ENCODE measurements at places on chromosomes 2 and 18. TPM values are rescaled to one million over a fixed set of nuclear protein-coding genes. Genes with fewer than 3 reads are reported as not detected.

DNA sequence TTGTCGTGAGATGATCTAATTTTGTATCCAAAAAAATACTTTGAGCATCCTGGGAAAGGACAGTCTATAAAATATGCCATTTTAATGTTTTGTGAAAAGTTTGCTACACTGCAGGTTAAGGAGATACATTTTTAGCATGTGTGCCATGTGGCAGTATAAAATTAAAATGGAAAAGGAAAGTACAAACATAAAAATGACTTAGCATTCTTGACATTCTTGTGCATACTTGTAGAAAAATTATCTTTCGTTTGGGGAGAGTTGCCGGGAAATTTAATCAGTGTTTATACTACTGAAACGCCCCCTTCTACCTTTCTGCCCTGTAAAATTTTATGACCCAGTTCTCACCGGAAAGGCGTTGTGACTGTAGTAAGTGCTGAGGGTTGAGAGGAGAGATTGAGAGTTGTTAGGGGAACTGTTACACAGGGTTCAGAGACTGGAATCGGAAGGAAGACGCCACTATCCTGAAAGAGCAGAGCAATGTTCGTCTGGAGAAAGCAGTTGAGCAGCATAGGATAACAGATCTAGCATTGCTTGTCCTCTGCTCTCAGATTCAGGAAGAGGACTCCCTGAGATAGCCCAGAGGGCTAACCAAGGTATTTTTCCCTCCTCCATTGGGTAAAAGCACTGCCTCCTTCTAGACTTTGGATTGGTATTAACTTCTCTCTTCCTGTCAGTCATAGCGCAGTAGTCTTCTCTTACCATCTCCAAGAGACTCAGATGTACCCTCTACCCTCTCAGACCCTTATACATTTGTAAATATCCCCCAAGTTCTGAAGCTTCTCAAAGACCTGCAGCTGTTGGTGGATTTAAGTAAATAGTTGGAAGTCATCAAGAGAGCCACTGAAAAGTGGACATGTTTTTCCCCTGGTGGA is 2.7 kb downstream of the CDH20 start:
- no peak for DNase-seq
- peaks cover 49% of the 10 kb centered on the region for H3K27me3 ChIP-seq
- H3K27ac ChIP-seq = no peak overlapping the region

DNA sequence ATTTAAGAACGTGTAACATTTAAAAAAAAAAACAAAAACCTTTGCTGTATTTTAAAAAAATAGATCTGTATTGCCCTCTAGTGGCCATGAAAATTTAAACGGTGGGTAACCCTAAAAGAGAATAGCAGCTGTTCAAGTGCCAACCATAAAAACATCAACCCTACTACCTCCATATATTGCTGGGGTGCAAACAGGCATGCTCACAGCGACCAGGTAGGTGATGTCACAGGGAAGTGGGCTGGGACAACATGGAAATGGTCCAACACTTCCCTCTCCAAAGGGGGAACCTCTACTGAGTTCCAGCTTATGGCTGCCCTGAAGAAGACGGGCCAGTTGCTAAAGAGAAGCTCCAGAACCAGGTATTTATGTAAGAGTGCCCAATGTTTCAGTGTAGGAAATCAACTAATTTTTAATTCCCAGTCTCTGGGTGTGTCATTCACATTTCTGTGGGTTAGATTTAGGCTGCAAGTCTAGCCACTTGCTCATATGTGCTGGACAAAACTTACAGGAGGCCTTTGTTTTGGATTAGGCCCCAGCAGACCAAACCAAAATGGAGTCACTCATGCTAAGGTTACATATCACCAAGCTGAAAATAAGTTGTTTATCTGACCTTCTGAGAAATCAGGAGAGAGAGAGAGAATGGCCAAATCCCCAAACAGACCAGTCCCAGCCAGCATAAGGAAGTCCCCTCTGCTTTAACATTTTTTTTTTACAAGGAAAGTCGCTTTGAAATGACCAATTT is 54.5 kb downstream of the SKA1 start:
- H3K36me3 ChIP-seq = no peaks in the 10 kb centered on the region
- peak; percentile 15 for DNase-seq
- peaks cover 4% of the 10 kb centered on the region for H3K27me3 ChIP-seq
- H3K4me1 ChIP-seq = no peaks in the 10 kb centered on the region
- no peak overlapping the region for H3K27ac ChIP-seq
- H3K4me3 ChIP-seq = no peak overlapping the region

GRCh38 chr2:105396254-105397024 is 2.4 kb downstream of the FHL2 start:
- peaks cover 10% of the 10 kb centered on the region for H3K4me1 ChIP-seq
- no peak overlapping the region for H3K27ac ChIP-seq
- H3K27me3 ChIP-seq = peaks cover 48% of the 10 kb centered on the region

Gene PCARE
- 0.23 TPM for total RNA-seq

Gene CCDC74A
- 2.7 TPM for total RNA-seq

Gene THSD7B
- 0.44 TPM for total RNA-seq

- H3K27me3 ChIP-seq = no peaks in the 10 kb centered on the region
- DNase-seq = no peak
- no peak overlapping the region for H3K4me3 ChIP-seq
- H3K27ac ChIP-seq = no peak overlapping the region
- H3K4me1 ChIP-seq = no peaks in the 10 kb centered on the region
- H3K36me3 ChIP-seq = no peaks in the 10 kb centered on the region
Measured at GRCh38 chr18:47036927-47037578, 1.6 kb upstream of the ELOA2 start.

GRCh38 chr2:230681171-230681545 is 31.5 kb upstream of the CAB39 start:
- no peaks in the 10 kb centered on the region for H3K4me1 ChIP-seq
- DNase-seq = no peak
- H3K27me3 ChIP-seq = no peaks in the 10 kb centered on the region
- H3K27ac ChIP-seq = no peak overlapping the region
- H3K36me3 ChIP-seq = no peaks in the 10 kb centered on the region
- H3K4me3 ChIP-seq = no peak overlapping the region

Gene KIAA2012
- total RNA-seq = 1.7 TPM

DNA sequence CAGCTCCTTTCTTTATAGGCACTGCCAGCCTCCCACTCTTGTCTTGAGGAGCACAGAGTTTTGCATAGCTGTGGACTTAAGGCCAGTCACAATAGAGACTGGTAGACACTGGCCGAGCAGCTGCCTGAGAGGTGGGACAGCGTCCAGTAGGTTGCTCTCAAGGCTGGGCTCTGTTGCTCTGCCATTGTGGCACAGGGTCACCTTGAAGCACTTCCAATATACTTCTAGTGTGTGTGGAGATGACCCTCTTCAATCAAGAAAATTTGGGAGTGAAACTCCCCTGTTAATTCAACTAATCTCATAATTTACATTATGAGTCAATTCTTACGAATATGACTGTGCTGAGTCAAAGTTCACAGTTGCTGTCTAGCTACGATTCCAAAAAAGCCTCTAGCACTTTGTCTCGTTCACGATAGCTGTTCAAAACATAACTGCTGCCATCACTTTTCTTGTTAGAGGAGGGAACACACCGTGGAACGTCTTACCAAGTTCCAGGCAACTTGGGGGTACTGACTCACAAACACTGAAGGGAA is 636.2 kb downstream of the EPHA4 start:
- no peak overlapping the region for H3K27ac ChIP-seq
- DNase-seq = no peak
- H3K27me3 ChIP-seq = no peaks in the 10 kb centered on the region
- no peak overlapping the region for H3K4me3 ChIP-seq
- no peaks in the 10 kb centered on the region for H3K4me1 ChIP-seq

DNA sequence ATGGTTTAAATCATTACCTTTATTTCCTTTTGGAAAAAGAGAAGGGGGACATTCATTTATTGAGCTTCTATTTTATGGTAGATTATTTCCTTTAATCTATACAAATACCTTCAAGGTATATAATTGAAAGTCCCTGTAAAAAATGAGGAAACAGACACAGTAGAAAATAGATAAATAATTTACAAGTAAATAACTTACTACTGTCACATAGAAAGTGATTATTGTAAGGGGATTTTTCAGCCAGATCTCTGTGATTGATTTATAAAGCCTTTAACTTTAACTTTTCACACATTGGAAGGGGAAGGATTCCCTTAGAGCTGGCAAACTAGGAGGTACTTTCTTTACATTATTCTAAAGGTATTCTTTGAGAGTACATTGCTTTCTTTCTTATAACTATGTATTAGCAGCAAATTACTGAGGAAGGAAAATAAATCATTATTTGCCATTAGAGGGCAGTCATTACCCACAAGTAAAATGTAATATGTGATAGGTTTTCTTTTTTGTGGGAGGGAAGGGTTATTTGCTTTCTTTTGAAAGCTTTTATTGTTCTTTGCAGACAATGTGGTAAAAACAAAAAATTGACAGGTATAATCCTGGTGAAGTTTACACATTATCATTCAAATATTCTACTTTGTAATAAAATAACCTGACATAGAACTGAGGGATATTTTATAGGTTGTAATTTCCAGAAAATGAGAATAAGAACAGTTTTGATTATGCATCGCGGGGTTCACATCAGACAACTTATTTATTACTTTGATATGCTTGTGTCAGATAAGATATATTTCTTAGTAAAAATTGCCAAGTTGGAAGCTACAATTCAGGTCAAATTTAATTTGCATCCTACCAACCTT is 24.8 kb upstream of the RPE start:
- no peaks in the 10 kb centered on the region for H3K27me3 ChIP-seq
- no peaks in the 10 kb centered on the region for H3K4me1 ChIP-seq
- no peak overlapping the region for H3K4me3 ChIP-seq
- DNase-seq = no peak
- H3K36me3 ChIP-seq = no peaks in the 10 kb centered on the region

DNA sequence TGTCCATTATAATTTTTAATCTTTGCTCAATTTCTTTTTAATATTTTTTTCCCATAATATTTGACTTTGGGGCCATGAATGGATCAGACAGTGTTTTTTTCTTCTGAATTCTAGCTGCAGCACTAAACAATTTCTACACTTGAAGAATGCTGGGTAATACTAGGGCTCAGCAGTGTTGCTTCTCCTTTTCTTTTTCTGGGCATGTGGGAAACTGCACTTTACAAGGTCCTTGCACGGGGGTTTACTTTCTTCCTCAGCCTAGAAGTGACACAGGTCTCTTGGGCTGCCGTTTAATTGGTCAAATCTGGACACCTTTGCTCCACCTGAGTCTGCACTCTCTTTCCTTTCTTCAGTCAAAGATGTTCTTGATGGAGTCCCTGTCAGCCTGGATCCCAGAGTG is 135.4 kb upstream of the APCDD1 start:
- no peaks in the 10 kb centered on the region for H3K27me3 ChIP-seq
- no peak overlapping the region for H3K4me3 ChIP-seq
- no peak overlapping the region for H3K27ac ChIP-seq
- H3K36me3 ChIP-seq = no peaks in the 10 kb centered on the region

DNA sequence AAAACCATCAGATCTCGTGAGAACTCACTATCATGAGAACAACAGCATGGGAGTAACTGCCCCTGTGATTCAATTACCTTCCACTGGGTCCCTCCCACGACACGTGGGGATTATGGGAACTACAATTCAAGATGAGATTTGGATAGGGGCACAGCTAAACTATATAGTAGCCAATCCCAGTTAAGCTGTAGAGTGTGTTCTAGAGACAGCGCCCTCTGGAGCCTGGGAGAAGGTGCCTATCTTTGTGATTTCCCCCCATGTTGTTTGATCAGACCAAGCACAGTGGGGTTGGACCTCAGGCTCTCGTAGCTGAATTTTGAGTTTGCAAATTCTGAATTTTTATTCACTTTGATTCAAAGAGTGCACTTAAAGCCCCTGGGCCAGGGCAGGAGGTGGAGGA is 108.2 kb upstream of the TWIST2 start:
- H3K4me1 ChIP-seq = no peaks in the 10 kb centered on the region
- H3K27ac ChIP-seq = no peak overlapping the region
- no peaks in the 10 kb centered on the region for H3K27me3 ChIP-seq

DNA sequence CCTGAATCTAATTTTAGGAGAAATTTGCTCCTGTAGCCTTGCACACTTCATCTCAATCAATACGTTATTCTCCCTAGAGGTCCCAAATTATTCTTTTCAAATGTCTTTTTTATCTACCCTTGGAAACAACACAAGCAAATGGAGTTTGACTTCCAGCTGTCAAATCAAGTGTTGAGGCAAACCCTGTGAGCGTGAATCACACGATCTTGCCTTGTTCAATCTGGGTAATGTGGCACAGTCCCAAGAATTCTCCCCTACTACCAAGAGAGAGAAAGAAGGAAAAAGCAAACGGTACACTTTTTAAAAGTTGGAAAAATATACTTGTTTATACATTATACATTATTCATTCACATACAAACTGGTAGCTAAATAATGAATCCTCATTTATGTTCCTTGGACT is 2035.3 kb upstream of the CELF4 start:
- H3K4me3 ChIP-seq = no peak overlapping the region
- H3K27me3 ChIP-seq = no peaks in the 10 kb centered on the region
- no peak for DNase-seq
- no peaks in the 10 kb centered on the region for H3K4me1 ChIP-seq
- no peak overlapping the region for H3K27ac ChIP-seq

Gene KCNS3
- total RNA-seq = 23.0 TPM

GRCh38 chr2:36993841-36994620 is 27.7 kb upstream of the STRN start:
- DNase-seq = no peak
- no peaks in the 10 kb centered on the region for H3K4me1 ChIP-seq
- peaks cover 73% of the 10 kb centered on the region for H3K36me3 ChIP-seq
- no peak overlapping the region for H3K4me3 ChIP-seq
- no peak overlapping the region for H3K27ac ChIP-seq
- no peaks in the 10 kb centered on the region for H3K27me3 ChIP-seq

GRCh38 chr2:157440404-157441071 is 3.4 kb downstream of the CYTIP start:
- no peaks in the 10 kb centered on the region for H3K4me1 ChIP-seq
- H3K4me3 ChIP-seq = peak overlapping the region; percentile 8
- H3K27ac ChIP-seq = peak overlapping the region; percentile 55
- DNase-seq = no peak

Gene DSG1
- total RNA-seq = not detected

Gene HOXD9
- total RNA-seq = 0.29 TPM

GRCh38 chr18:62832282-62832681 is 116.9 kb downstream of the PHLPP1 start:
- H3K27ac ChIP-seq = no peak overlapping the region
- H3K4me3 ChIP-seq = no peak overlapping the region
- peaks cover 10% of the 10 kb centered on the region for H3K36me3 ChIP-seq
- no peak for DNase-seq
- no peaks in the 10 kb centered on the region for H3K27me3 ChIP-seq

Gene DSG4
- not detected for total RNA-seq

Gene STEAP3
- 43.8 TPM for total RNA-seq

DNA sequence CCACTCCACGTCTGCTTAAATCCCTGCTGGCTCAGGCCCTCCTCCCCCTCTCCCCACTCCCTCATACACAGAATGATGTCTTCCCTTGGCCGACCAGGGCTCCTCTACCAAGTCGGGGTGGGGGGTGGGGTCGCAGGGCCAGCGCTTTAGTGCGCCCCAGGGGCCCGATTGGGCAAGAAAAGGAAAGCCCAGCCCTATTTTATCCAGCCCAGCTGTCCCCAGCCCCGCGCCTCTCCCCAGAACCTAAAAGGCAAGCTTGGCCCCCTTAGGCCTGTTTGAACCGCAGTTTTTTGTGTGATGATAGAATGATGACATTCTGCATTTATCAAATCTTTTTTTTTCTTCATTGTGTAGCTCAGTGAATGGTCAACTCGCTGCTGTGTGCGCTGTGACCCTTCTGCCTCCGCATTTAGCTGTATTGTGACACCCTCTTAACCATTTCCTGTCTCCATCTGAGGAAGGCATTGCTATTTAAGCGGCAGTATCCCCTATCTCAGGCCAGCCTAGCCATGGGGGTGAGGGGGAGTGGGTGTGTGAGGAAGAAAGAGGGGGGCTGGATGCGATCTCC is 231.4 kb downstream of the HAUS1 start:
- no peak overlapping the region for H3K4me3 ChIP-seq
- peaks cover 8% of the 10 kb centered on the region for H3K27me3 ChIP-seq
- no peaks in the 10 kb centered on the region for H3K36me3 ChIP-seq
- peak; percentile 73 for DNase-seq

All from left lung (tissue), 14 donors.